AG04450 (cell line): ENCODE measurements at places on chromosomes 4 and X.

- no peak for DNase-seq
Measured at GRCh38 chr4:134567461-134567860, 365.9 kb upstream of the PABPC4L start.

- no peak for DNase-seq
Measured at GRCh38 chr4:28009541-28009940, 1148.9 kb downstream of the STIM2 start.

DNA sequence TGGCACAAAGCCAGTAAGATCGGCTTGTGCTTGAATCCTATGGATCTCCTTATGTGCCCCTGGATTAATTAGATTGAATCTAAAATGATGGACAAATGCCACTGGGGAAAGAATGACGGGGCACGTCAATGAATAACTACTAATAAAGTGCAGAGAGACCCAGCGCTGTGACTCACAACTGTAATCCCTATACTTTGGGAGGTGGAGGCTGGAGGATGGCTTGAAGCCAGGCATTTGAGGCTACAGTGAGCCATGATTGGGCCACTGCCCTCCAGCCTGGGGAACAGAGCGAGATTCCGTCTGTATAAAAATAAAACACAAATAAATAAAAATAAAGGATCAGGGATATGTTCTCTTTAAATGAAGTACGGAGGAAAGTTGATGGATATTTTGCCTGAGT lies 179.4 kb downstream of the DCHS2 start:
- DNase-seq = no peak

- no peak for DNase-seq
Measured at GRCh38 chr4:111632641-111633151, 512.6 kb upstream of the FAM241A start.

GRCh38 chr4:82899374-82900065 lies 1.0 kb upstream of the THAP9 start:
- no peak for DNase-seq

DNA sequence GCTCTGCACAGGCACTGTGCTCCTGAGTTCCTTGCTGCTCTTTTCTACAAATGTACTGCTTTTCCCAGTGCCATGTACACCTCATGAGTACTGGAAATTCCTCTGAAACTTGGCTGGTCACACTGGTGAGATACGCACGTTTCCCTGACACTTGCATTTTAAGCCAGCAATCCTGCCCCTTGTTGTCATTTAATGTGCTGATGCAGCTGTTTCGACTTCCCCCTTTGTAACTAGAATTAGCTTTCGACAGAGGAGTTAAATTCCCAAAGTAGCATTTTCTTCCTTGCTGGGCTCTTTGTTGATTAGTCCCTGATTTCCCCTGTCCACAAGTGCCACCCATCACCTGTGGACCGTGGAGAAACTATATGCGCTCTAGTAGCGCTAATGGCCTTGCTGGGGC lies 77.5 kb downstream of the IQCM start:
- no peak for DNase-seq
